Central memory CD4-positive, alpha-beta T cell (primary cell): ENCODE measurements at places on chromosomes 13 and 19.
A peak's percentile ranks its signal among the peaks of the same experiment; 100 is the strongest.

GRCh38 chr13:49044836-49045235 lies 69.1 kb downstream of the FNDC3A start:
- no peak for DNase-seq

GRCh38 chr19:51263808-51264207 lies 12.9 kb downstream of the SIGLECL1 start:
- DNase-seq: no peak

DNA sequence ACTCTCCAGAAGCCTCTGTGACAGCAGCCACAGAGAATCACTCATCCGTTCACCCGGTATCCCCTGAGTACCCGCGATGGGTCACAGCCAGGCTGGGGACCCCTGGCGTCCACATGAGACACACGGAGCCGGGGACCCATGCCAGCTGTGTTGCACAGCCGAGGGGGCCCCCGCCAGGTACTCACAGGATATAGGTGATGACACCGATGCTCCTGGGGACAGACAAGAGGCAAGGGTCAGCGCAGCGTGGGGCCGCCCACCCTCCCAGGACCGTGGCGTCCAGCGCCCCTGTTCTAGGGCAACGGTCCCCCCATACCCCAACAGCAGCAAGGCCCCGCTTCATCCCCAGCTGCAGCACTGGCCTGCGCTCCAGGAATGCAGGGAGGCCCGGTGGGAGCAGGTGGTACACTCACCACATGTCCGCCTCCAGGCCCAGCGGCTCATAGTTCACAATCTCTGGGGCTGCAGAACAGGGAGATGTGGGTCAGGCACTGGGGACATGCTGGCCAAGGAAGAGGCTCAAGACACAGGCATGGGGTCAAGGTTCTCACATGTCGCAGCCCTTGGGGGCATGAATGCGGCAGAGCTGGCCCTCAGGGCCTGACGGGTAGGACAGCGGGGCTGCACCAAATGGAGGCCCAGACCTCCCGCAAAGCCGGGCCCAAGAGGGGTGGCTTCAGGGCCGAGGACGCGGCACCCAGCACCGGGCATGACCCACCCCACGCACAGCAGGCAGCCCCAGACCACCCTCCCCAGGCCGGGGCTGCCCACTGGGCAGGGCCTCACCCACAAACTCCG lies 7.2 kb downstream of the DAPK3 start:
- DNase-seq: no peak

DNA sequence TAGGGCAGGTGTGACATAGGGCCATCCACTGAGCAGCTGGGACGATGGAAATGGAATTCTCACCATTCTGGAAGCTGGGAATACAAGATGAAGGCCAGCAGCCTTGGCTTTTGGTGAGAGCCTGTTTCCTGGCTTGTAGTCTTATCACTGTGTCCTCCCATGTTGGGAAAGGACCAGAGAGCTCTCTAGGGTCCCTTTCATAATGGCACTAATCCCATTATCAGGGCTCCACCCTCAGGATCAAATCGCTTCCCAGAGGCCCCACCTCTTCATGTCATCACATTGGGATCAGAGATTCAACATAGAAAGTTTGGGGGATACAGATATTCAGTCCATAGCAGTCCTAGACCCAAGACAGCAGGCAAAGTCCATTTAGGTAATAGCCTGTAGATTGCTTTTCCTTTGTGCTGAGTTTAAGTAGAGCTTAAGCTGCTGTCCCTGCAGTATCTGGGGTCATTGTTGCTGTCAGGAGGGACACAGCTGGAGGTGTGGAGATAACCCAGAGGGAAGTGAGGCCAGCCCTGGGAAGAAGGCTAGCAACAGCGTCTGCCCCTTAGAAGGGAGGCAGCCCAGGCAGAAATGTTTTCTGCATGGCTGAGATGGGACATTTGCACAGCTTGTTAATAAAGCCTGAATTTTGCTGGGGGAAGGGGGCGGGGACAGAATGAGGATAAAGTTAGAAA lies 136.5 kb upstream of the GPR12 start:
- no peak for DNase-seq

DNA sequence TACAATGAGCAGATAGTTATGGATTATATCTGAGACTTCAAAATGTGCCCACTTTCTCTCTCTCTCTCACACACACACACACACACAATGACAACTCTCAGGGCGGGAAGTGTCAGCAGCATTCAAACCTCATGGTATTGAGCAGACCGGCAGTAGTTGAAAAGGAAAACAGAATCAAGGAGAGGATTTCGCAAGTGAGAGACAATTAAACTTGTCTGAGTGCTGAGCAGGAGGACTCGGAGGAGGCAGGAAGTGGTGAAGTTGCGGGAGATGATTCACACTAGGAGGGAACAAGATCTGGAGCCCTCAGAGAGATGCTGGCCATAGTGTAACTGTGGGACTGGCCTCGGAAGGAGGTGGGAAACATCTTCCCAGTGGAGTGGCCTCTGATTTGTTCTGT lies 353.1 kb downstream of the EFNB2 start:
- DNase-seq: no peak

DNA sequence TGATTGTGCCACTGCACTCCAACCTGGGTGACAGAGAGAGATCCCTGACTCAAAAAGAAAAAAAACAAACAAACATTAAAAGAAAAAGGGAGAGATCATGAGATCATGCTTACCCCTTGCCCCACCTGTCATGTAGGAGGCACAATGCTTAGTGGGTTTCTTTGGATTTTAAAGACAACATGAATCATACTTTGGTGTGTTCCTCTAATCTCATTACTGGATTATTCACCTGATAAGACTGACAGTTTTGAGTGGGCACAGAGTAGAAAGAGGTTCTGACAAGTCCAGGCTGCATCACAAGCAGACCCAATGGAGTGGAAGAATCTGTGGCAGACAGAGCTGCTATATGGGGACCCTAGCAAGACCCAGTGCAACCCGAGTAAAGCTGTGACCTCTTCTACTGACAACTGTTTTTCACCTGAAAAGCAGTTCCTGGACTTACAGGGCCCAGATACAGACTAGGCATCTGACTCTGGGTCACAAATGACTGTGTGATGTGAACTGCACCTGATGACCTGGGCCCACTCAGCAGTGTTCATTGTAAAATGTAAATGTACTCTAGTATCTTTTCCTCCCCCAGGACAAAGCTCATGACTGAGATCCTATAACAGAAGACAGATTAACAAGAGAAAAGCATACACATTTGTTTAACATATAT lies 28.9 kb upstream of the USP12 start:
- no peak for DNase-seq

DNA sequence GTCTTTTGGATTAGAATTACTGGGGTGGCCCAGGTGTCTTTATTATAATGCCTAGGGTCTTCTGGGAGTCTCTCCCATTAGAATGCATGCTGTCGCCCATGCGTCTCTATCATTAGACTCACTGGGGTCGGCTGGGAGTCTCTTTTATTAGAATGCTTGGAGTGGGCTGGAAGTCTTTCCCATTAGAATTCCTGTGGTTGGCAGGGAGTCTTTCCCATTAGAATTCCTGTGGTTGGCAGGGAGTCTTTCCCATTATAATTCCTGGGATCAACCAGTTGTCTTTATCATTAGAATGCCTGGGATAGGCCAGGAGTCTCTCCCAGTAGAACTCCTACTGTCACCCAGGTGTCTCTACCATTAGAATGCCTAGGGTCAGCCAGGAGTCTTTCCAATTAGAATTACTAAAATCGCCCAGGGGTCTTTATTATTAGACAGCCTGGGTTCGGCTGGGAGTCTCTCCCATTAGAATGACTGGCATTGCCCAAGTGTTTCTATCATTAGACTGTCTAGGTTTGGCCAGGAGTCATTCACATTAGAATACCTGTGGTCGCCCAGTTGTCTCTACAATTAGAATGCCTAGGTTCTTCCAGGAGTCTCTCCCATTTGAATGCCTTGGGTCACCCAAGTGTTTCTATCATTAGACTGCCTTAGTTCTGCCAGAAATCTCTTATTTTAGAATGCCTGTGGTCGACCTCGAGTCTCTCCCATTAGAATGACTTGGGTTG lies 1558.5 kb downstream of the UQCRFS1 start:
- DNase-seq: no peak

GRCh38 chr13:67792151-67792676 lies 562.1 kb upstream of the PCDH9 start:
- no peak for DNase-seq

DNA sequence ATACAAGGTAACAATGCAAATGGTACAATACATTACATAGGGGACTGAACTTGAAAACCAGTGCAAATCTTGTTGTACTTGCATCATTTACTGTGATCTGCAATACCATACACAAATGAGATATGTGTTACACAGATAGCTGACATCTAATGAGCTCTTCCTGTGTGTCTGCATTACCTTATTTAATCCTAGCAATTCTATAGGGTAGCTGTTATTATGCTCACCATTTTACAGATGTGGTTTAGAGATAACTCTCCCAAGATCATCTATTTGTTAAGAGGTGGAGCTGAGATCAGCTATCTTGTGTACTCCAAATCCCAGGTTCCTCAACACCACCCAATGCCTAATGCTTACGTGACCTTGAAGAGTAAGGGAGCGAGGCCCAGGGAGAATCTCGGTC lies 21.4 kb upstream of the SERP2 start:
- no peak for DNase-seq

- DNase-seq: no peak
Observed at GRCh38 chr19:18171605-18172327, 1.8 kb upstream of the IFI30 start.

- no peak for DNase-seq
Observed at GRCh38 chr13:108915095-108915633, 285.8 kb downstream of the MYO16 start.

- no peak for DNase-seq
Observed at GRCh38 chr13:104196611-104197010, 1130.4 kb upstream of the SLC10A2 start.

- no peak for DNase-seq
Observed at GRCh38 chr19:6738787-6739389, 592 bp upstream of the TRIP10 start.

- peak; percentile 74 for DNase-seq
Observed at GRCh38 chr13:112968910-112969691, at the start of gene MCF2L. MCF2L (plus strand) TSS chr13:112969214; CDS start chr13:112969380, 166 bp downstream.

GRCh38 chr13:93286047-93286446 lies 59.4 kb downstream of the GPC6 start:
- DNase-seq: no peak

- no peak for DNase-seq
Observed at GRCh38 chr19:29695765-29696564, 19.1 kb downstream of the C19orf12 start.

DNA sequence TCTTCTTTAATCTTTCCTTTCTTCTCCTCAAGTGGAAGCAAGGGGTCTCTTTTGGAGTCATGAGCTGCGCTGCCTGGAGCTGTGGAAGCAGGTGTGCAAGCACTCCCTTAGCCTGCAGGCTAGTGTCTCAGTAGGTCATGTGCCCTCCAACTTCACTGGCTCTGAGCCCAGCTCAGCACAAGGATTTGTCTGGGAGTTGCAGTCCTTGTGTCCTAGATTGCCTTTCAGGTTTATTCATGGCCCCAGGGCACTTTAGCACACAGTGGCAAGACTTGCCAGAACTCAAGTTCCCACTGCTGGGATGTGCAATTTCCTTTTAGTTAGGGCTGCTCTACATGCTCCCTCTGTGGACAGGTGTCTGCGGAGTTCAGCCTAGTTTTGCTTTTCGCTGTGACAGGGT lies 211.7 kb downstream of the LIG4 start:
- DNase-seq: no peak

GRCh38 chr13:107461751-107462150 lies 753.6 kb downstream of the LIG4 start:
- DNase-seq: no peak

GRCh38 chr19:16660763-16661479 lies at the start of gene TMEM38A:
TMEM38A (plus strand) TSS chr19:16661139; CDS start chr19:16661218, 79 bp downstream.
- peak; percentile 34 for DNase-seq

- DNase-seq: no peak
Observed at GRCh38 chr13:50267917-50268316, 252.7 kb downstream of the KCNRG start.

DNA sequence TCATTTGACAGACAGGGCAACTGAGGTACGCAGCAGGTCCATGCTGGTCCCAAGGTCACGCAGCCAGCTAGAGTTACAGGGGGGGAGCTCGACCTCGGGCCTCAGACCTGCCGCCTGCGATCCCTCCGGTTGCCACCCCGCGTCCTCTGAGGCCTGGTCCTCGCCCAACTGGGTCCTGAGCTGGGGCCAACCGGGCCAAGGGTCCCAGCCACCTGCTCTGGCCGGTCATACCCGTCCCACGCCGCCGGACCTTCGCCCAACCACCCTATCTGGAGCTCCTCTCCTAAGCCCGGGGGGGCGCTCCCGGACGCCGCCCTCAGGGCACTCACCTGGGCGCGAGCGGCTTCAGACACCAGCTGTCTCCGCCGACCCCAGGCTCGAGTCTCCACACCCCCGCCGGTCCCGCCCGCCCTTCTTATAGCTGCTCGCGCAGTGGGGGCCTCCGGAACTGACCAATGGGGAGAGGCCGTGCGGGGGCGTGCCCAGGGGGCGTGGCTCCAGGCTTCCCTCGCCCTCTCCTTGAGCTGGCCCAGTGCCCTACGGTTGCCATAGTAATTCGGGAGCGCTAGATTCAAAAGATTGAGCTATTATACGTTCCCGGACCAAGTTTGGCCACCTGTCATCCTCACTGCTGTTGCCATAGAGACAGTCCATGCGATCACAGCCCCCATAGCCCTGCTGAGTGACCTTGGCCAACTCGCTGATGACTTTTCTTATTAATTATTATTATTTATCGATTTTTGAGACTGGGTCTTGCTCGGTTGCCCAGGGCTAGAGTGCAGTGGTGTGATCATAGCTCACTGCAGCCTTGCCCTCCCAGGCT lies at the start of gene PLIN5:
TSS of gene PLIN5 (minus strand) at position 389 of the 823 bp plus-strand sequence. CDS start 1,150 bp downstream, outside the sequence.
- no peak for DNase-seq

DNA sequence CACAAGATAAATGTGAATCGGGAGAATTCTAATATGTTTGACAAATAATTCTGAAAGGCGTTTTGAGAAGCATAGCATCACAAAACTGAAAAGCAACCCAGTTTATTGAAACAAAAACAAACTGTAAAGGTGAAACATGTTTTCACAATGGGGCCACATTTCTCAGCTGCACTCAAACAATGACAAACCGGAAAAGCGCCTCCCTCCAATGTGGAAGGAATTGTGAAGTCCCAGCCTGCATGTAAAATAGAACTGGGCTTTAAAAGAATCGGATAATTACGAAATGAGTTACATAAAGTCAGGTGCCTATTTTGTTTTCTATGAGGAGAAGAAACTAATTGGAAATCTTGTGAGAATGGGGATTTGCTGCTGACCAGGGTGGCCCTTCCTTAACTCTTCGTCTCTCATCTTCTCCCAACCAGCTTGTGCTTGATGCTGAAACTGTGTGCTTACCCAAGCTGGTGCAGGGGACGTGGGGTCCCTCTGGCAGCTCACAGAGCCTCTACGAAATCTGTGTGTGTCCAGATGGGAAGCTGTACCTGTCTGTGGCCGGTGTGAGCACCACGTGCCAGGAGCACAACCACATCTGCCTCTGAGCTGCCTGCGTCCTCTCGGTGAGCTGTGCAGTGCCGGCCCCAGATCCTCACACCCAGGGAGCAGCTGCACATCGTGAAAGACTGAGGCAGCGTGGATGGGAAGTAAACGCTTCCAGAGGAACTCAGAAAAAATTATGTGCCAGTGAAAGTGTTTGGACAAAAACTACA lies 109.4 kb downstream of the SACS start:
- DNase-seq: no peak
